ENCODE measurements at places on chromosomes 3 and 15.

GRCh38 chr3:25038922-25039321 is 389.1 kb upstream of the RARB start:
- DNase-seq: no peak

GRCh38 chr3:31729573-31729972 is 196.8 kb downstream of the STT3B start:
- DNase-seq: no peak

- DNase-seq: no peak
Observed at GRCh38 chr15:65918945-65919344, 49.7 kb downstream of the RAB11A start.

DNA sequence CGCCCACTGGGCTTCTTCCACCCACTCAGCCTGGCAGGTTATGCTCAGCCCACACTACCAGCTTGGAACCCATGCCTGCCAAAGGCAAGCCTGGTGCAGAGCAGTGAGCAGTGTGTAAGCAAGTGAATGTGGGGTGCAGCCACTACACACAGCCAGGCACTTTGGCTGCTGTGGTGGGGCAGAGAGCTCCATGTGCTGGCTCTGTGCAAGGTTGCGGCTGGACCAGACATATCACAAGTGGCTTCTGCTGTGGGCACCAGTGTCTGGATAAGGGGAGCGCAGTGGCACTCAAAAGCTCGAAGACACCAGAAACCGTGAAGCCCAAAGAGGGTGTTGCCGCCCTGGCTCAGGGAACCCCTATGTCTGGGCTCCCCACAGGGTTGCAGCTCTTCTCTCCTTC is 563.7 kb downstream of the SI start:
- DNase-seq: no peak

- DNase-seq: no peak
Observed at GRCh38 chr15:96367311-96368200, 37.1 kb downstream of the NR2F2 start.

DNA sequence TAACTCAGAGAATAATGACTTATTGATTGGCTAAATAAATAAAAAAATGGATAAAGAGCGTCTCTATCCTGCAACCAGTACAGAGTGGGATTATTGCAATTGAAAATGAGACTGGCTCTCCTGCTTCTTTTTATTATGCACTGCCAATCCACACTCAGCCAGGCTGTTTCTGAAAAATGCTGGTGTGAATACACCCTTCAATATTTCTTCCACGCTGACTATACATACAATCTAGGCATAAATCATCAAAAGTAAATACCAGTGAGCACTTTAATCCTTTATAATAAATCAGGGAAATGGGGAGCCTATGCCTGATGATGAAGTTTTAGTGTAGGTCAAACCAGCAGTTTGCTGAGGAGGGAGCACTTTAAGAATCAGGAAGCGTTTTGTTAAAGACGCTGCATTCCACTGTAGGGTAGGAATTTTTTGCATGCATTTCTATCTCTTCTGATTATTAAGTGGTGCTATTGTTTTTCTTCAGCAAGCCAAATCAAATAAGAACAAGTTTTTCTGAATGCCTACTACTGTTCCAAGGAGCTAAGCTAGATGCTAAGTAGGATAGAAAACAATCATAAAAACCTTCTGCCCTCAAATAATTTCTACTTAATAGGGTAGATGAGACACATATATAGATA is 781.5 kb downstream of the TBL1XR1 start:
- no peak for DNase-seq

DNA sequence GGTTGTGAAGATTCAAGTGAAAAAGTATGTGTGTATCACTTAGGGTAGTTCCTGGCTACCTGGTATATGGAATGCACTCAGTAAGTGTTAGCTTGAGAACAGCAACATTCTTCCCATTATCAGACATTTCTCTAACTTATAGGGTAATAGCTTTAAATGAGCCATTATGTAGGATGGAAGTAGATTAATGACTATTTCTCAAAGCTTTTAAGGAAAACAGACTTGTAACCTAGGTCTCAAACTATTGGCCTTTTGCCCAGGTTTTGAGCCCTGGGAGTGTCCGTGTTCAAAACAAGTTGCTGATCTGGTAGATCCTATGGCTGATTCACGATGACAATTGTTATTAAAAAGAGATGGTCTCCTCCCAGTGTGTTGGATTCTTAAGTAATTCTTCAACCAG is 129.1 kb upstream of the UMPS start:
- no peak for DNase-seq

DNA sequence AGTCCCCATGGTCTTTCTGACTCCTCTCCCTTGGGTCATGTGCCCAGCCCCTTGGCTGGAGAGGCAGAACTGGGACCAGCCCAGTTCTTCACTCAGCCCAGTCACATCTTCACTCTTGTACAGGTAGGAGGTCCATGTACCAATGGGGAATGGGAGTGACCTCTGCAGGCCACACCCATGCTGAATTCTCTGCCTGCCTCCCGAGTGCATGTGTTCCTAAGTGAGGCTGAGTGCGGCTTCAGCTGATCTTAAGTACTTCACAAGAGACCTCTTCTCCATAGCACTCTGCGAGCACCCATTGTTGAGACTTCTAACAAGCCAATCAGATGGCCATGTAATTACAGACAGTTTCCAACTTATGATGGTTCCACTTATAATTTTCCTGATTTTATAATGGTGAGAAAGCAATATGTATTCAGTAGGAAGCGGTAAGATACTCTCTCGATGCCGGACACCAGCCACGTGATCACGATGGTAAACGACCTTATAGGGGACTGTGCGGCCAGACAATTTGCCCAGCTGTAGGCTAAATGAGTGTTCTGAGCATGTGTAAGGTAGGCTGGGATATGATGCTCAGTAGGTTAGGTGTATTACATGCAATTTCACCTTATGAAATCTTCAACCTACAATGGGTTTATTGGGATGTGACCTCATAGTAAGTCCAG is 112.1 kb downstream of the KLF13 start:
- DNase-seq: no peak

GRCh38 chr3:141049681-141050080 is 1.5 kb upstream of the SPSB4 start:
- no peak for DNase-seq

Data from BJ (cell line).